ENCODE measurements at places on chromosomes 2 and 18.

GRCh38 chr2:190879474-190880377, 895 bp upstream of the GLS start:
- DNase-seq: no peak

- no peak for DNase-seq
Measured at GRCh38 chr2:40409734-40410133, 42.2 kb downstream of the SLC8A1 start.

- DNase-seq: no peak
Measured at GRCh38 chr2:201758234-201758633, 22.5 kb downstream of the ALS2 start.

- DNase-seq: no peak
Measured at GRCh38 chr2:128446049-128446873, 127.6 kb upstream of the HS6ST1 start.

- DNase-seq: no peak
Measured at GRCh38 chr18:58615140-58616132, 13.5 kb downstream of the ALPK2 start.

- no peak for DNase-seq
Measured at GRCh38 chr2:118822572-118822971, 24.9 kb downstream of the EN1 start.

DNA sequence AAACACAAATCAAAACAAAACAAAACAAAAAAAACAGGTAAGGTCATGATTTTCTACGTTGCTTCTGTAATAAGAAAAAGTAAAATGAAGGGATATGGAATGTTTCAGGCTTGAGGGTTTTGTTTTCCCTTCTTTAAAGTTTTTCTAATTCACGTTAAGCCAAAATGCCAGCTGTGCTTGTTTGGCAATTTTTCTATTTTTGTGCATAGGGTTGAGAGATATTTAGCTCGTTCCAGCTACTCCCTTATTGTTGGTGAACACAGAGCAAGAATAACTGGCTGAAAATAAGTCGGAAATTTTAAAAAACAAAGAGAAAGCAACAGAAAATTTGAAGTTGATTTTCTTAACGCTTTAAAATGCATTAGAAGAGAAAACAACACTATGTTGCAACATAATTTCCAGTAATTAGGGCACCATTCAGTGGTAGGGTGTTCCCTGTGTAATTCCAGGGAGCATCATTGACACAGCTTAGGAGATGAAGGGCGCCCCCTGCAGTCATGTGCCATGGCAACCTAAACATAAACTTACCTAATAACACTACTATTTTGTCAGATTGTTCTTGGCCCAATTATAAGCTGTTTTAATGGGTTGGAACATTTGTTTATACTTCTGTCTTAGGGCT, 99.5 kb downstream of the DTNA start:
- no peak for DNase-seq

GRCh38 chr2:108593547-108594098, 59.4 kb downstream of the LIMS1 start:
- DNase-seq: no peak

DNA sequence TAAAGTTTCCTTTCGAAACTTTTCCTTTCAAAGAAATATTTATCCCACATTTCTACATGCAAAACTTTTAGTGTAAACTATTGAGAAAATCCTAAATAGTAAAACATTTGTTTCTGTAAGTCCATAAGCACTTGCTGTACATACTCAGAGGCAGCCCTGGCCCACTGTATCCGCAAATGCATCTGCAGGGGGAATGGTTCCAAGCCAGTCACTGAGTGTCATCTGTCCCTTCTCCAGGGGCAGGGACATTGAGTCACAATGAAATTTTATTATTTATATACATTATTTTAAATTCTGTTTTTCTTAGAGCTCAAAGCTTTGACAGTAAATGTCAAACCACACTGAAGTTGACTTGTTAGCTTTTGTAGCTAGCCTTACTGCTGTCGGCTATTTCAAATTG, 367.2 kb downstream of the MTX2 start:
- DNase-seq: no peak

- DNase-seq: no peak
Measured at GRCh38 chr2:7437141-7437540, 519.9 kb downstream of the RNF144A start.

DNA sequence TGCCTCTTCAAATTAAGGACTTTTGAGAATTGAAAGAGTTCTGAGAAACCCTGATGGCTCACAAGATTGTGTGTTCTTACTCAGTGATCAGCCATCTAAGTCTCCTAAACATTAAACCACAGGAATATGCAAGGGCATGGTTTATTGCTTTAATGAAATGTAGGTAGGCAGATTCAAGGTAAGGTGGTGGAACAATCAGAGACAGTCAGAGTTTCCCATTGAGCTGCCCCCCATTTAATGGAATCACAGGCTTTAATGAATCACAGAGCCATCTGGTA, 107.8 kb upstream of the LRATD1 start:
- DNase-seq: no peak

DNA sequence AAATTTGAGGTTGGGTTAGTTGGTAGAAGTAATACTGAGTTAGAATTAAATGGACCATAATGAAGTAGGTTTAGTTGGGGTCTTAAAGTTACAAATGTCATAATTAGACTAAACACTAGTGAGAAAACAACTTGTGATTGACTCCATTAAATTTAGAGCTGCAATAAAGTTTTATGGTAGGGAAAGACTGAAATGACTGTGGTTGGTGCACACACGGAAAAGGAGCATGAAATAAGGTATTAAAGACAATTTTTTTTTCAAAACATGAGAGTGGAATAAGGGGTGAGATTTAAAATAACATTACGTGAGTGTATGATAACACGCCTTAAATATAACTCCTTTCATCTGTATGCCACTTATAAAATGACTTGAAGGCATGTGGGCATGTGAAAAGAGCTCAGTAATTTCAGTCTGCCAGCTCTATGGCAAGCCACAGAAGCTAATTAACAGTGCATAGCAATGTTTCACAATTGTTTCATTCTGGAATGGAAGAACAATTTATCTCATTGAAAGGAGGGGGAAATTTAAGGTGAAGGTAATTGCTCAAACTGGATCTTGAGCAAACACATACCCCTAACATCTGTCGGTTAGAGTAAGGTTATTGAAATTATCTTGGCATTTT, 1.4 kb downstream of the FRZB start:
- DNase-seq: no peak

DNA sequence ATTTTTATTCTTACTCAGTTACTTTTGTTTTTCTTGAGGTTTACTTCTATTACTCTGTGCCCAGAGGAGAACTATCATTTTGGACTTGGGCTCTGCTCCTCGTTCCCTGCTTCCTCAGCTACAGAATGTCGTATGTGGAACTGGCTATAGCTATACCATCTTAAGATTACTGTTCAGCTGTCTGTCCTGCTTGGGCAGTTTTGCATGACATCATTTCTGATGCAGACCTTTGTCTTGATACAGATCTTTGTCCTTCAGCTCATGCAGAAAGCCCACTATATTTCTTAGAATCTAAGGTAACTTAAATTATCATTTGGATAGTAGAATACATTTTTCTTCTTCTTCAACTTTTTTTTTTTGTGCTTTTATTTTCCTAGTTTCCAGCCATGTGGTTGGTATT, 13.8 kb upstream of the C1GALT1C1L start:
- no peak for DNase-seq

DNA sequence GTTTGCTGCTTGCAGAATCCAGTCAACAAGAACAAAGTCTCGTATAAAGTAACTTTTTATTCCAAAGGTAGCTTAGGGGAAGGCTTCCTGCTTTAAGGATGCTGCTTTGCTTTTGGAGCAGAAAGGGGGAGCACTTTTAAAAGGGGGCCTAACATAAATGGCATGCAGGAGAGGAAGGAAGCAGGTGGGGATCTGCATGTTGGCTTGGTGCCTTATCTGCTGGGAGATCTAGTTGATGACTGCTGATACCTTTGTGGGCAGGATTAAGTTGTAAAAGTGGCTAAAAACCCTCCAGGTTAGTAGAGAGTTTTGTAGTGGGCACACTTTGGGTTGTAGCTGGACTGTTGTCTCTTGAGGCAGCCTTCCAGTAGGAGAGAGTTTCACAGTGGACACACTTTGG, 22.5 kb downstream of the UBR3 start:
- DNase-seq: no peak

DNA sequence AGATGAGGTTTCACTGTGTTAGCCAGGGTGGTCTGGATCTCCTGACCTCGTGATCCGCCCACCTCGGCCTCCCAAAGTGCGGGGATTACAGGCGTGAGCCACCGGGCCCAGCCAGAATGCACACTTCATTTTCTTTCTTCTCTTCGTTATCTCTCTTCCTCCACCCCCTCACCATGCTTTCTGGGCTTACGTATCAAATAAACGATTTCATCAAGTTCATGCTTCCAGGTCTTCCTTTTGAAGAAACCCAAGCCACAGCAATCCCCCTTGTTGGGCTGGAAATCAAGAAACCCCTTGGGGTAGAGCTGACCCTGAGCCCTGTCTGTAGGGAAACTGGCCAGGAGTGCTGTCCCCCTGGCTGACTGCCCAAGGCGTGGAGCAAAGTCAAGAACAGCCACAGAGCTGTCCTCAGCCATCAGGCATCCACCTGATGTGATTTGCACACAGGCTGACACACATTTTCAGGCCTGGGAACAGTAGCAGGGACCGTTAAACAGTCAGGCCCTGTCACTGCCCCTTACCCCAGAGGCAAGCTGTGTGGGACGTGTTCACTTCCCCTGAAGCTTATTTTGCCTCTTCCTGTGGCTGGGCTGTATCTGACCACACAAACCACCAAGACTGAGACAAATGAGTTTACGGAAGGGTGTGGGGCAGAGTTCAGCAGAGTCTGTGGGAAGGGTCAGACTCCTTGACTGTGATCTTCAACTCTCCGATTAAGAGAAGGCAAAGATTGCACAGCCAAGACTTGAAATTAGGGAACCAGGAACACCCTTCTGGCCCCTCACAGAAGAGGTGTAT, 15.1 kb upstream of the NMUR1 start:
- DNase-seq: no peak

DNA sequence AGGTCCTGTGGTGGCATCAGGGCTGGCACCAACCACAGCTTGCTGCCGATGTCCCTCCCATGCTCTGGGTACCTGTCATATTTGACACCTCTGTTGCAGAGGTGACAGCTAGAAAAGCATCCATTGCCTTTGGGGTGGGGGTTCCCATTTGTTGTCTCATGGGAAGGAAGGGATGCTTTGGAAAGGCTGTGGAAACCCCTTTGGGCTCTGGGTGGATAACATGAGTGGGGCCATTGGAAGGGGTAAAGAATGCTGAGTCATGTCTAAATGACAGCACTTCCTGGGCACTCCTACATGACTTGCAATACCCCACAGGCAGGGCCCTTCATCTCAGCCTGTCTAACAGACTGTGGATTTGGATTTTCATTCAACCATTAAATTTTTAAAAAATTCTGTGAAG, 27.8 kb downstream of the CTIF start:
- DNase-seq: no peak

DNA sequence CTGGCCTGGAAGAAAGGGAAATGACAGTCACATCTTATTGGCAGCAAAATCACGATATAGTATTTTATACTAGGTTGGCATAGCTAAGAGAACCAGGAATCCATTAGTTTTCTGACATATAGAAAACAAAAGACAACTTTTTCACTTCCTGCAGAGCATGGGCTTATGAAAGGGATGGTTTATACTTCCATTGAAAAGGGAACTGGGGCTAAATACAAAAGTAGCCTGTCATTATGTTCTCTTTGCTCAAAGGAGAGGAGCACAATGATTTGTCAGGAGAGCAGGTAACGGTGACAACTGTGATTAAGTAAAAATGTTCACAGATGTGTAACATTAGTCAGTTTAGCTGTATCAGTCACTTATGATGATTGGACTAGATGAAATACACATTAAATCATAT, 46.4 kb downstream of the SLC25A12 start:
- no peak for DNase-seq

DNA sequence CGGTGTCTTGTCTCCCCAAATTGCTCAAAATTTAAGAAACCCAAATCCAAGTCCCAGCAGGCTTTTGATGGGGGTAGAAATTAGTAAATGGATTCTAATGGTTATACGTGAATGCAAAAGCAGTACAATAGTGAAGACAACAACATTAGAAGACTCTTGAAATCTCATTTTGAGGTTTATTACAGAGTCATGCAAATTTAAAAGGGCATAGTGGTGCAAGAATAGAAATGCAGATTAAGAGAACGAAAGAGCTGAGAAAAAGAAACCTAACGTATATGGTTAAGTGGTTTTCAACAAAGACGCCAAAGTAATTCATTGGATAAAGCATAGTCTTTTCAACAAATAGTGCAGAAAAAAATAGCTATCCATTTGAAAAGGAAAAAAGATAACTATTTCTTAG, 33.2 kb upstream of the CXXC1 start:
- DNase-seq: no peak

DNA sequence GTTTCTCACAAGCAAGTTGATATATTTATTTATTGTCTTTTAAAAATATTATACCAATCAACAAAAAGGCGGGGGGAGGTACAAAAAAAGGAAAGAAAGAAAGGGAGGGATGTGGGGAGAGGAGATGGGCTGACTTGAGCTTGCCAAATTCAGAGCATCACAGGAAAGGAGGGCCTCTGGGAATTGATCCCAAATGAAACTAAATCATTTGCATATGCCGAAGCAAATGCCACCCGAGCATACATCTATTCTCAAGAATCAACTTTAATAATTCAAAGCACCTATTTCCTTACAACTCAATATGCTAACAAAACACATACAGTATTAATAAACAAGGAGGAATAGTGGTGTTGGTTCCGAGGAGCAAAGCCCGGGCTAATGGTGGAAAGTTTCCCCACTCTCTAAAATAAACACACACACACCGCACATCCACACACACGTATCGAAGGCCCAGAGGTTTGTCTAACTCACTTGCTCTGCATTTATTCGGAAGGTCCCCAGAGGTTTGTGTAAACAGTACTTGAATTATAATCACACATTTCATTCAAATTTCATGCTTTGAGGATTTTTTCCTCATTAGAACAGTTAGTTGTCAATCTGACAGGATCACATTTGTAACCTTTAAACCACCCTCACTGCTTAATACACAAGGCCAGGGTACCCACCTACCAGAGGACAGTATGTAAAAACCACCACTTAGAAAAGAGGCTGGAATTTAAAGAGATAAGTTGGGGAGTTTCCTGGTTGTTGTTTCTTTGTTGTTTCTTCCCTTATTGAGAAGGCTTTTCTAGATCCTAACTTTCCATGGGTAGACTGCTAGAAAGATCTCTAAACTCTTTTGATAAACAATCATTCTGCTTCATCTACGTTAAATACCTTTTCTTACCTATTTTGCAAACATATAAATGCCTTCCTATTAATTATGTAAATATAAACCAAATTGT, 264.7 kb downstream of the TCF4 start:
- peak; percentile 84 for DNase-seq

GRCh38 chr2:202169131-202169530, 69.3 kb downstream of the SUMO1 start:
- no peak for DNase-seq

GRCh38 chr2:128504246-128505149, 185.8 kb upstream of the HS6ST1 start:
- no peak for DNase-seq

DNA sequence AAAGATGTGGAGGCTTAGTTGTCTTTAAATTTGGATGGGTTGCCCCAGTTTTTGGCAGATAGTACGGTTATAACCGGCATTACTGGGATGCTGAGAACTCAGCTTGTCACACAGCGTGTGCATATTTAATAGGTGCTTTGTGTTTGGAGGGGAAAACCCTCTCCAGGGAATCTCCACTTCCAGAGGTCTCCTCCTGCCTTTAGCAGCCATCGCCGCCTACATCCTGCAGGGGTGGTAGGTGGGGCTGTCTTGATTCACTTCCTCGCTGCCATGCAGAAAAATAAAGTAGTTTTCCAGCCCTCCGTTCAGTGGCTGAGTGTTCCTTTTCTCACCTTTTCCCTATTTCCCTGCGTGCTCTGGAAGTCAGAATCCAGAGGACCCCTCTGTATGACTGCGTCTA, 76.4 kb downstream of the ITGB1BP1 start:
- DNase-seq: no peak

- DNase-seq: peak; percentile 68
Measured at GRCh38 chr2:73268830-73269685, 15.2 kb downstream of the FBXO41 start.
